Activated CD8-positive, alpha-beta memory T cell treated with anti-CD3 and anti-CD28 coated beads for 1 hour (primary cell): ENCODE measurements at places on chromosomes 1 and 21.

- DNase-seq: no peak
These were observed 272.2 kb downstream of the TNR start for GRCh38 chr1:175471039-175471800.

DNA sequence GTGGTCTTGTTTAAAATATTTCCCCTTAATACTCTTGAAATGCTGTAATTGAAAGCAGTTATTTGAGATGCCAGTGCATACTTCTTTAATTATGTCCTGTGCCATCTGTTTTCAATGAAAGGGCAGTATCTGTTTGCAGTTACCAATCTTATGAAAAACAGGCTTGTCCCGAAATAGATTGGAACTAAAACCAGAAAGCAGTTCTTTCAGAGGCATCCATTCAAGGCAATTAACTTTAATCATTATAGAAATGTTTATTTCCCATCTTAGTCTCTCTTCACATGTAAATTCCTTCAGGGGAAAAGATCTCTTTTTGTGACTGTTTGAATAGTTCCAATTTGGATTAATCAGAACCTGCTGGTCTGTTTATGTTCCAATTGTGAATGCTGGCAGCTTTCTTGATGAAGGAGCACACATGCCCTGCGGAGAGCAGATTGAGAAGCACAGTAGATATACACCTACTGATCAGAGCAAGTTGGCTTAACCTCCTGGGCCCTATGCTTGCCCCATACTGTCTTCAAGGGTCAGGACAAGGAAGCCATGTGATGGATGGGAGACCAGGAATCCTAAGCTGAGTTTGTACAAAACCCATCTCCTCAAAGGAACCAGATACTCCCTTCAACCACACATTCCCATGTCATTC is 41.6 kb upstream of the MROH9 start:
- no peak for DNase-seq

- DNase-seq: no peak
These were observed 39.6 kb upstream of the TBX15 start for GRCh38 chr1:119027759-119028158.

DNA sequence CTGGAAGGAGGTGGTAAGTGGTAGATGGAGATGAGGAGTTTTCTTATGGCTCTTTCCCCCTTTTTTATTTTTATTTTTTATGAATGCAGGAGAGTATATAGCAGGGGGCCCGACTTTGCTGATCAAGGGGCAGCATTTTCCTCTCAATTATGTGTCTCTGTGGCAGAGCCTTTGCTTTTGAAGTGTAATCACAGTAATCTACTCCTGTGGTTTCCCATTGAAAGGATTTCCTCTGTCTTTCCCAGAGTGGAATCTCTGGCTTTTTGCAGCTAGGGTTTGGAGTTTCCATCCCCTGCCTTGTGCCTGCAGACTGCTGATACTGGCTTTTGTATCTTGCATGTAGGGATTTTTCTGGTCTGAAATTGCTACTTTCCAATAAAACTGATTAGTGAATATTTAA is 29.1 kb downstream of the ARID1A start:
- no peak for DNase-seq

DNA sequence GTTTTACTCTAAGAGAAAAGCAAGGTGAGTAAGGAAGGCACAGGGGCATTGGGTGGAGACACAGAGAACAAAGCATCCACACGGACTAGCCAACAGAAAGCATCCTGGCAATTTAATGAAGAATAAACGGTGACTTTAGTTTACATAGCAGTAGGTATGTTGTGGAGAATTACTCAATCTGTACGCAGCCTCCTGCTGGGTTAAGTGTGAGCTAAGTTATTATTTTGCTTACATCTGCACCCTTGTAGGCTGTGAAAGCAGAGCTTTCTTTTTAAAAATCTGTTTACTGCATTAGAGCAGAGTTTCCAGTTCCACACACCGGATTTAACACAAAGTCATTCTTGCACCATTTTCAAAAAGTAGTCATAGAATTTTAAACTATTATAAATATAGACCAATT is 144.5 kb downstream of the AKT3 start:
- DNase-seq: no peak

DNA sequence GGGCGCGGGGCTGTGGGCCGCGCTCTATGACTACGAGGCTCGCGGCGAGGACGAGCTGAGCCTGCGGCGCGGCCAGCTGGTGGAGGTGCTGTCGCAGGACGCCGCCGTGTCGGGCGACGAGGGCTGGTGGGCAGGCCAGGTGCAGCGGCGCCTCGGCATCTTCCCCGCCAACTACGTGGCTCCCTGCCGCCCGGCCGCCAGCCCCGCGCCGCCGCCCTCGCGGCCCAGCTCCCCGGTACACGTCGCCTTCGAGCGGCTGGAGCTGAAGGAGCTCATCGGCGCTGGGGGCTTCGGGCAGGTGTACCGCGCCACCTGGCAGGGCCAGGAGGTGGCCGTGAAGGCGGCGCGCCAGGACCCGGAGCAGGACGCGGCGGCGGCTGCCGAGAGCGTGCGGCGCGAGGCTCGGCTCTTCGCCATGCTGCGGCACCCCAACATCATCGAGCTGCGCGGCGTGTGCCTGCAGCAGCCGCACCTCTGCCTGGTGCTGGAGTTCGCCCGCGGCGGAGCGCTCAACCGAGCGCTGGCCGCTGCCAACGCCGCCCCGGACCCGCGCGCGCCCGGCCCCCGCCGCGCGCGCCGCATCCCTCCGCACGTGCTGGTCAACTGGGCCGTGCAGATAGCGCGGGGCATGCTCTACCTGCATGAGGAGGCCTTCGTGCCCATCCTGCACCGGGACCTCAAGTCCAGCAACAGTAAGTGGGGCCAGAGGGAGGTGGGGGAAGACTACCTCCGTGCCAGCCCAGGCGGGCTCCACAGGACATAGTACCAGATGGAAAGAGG is 808 bp downstream of the MAP3K21 start:
- DNase-seq: peak; percentile 16

DNA sequence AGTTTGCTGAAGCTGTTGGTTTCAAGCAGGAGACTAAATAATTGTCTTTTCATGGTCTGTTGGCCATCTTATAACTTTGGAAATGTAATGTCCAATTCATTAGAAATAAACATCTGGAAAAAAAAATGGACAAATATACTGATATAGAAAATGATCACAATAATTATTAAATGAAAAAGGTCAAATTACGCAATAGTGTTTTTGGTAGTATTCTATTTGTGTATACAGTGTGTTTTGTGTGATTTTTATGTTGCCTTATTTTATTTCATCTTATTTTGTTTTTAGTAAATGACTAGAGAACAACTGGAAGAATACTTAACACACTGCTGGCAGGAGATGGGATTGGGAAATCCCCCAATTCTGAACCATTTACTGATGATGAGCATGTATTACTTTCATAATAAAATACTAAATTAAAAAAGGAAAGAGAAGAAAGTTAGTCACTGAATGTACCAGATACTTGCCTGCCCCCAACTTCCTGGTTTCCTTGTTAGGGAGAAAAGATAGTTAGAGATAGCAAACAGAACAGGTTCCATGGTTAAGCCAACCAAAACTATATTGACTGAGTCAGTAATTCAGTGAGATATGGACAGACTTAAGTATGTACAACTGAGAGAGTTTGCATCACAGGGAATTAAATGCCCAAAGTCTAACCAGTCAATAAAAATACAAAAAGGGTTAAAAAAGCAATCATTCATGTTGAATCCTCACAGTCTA is 24.0 kb upstream of the SAMD13 start:
- DNase-seq: no peak

- no peak for DNase-seq
These were observed 410.3 kb downstream of the SRGAP2C start for GRCh38 chr1:121595089-121595488.

GRCh38 chr1:110309139-110309538 is 30.0 kb upstream of the RBM15 start:
- DNase-seq: no peak

DNA sequence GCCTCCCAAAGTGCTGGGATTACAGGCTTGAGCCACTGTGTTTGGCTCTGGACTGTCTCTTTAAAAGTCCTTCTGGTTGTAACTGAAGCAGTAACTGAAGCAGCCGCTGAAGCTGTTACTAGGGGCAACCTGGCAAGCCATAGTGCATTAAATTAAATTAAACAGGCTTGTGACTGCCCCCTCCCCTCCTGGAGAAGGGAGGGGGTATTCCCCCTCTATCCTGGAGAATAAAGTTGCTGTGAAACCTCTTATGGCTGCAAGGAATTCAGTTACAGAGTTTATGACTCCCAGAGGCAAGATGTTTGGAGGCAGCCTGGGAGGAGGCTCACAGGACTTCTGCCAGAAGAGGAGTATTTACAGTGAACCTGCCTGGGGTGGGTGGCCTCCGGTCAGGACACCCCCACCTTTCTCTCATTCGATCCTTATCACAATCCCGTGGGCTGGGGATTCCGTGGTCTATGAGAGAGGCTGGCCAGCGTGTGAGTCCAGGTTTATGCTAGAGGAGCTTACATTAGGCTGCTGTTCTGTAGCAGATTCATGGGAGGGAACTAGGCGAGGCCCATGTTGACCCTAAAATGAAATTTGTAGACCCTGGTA is 8.3 kb downstream of the TTC22 start:
- DNase-seq: no peak

- DNase-seq: no peak
These were observed 266.9 kb downstream of the ASTN1 start for GRCh38 chr1:176897350-176898236.

- DNase-seq: no peak
These were observed 65.4 kb downstream of the RPE65 start for GRCh38 chr1:68384321-68384813.

DNA sequence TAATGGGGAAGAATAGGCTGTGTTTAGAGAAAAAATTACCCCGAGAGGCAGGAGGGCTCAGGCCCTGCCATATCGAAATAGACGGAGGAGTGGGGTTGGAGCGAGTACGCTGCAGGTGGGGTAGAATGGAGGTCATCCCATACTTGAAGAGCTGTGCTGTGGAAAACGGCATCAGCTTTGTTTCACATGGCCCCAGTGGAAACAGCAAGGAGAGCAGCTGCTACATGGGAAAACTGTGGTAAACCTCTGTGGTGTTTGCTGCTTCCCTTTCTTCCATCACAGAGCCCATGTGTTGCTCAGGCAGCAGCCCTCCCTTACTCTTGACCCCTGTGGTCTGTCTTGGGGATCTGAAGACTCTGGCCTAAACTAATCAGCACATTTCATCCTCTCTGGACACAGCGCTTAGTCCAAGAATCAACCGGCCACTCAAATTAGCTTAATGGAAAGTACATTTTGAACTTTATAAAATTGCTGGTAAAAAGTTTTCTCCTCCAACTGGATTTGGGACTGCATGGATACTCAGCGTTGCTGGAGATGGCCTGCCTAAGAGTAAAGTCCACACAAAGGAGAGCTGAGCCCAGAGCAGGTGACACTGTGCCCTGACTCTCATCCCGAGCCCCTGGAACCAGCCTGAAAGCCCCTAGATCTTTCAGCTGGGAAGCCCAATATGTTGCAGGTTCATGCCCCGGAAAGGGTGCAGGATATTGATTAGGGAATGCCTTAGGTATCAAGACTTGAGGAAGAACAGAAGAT is 127.1 kb upstream of the GADD45A start:
- DNase-seq: no peak

- DNase-seq: no peak
These were observed at the start of gene ADORA1 for GRCh38 chr1:203127666-203128430. Gene ADORA1, plus strand, starts transcription at chr1:203127726. Its CDS starts 1,116 bp downstream, at chr1:203128842.

- no peak for DNase-seq
These were observed 163.2 kb downstream of the SNX7 start for GRCh38 chr1:98824736-98825135.

DNA sequence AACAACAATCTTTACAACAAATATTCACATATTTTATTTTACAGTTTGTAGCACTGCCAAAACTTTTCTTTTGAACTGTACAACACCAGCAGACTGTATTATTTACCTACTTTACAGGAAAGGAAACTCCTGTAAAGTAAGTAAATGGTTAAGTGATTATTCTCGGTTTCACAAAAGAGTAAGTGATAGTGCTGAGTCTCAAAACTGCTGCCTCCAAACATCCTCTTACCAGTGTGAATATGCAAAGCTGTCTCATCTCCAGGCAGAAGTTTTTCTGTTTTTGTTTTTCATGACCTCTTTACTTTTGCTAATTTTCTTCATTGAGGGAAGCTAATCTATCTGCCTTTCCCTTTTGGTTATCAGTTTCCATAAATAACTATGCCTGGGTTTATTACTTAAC is 286.7 kb downstream of the SRGAP2C start:
- DNase-seq: no peak

GRCh38 chr1:46027788-46028573 is 104.4 kb downstream of the PIK3R3 start:
- no peak for DNase-seq

GRCh38 chr1:165844114-165844798 is 16.8 kb downstream of the UCK2 start:
- no peak for DNase-seq

DNA sequence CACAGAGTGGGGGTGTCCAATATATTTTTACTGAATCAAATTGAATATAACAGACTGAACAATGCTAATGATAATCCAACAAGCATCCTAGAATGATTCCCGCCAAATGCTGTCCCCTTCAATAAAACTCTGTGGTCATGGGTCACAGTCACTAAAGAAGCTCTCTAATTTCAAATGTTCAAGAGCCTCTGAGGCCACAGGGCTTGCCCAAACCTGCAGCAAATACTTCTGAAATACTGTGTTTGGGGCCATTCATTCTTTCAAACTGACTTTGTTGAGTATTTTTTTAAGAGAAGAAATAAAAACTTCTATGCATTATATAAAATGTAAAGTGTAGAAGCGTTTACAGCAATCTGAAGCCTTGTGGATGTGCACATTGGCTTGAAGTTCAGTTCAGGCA is 7.6 kb upstream of the BEND5 start:
- no peak for DNase-seq

DNA sequence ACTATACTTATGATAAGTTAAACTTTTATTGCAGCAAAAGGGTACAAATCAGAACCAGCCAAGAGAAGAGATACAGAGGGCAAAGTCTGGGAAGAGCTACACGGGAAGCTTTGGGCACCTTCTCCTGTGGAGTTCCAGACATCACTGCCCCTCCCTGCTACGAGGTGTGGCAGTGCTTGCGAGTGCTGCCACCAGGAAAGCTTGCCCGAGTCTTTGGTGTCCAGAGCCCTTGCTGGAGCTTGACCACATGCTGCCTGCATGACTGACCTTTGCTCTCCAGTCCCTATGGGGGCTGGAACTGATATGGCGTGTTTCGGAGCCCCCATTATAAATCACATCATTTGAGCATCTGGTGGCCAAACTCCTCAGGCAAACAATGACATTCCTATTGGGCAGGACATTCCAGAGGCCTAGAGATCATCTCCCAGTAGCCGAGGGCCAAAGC is 23.4 kb downstream of the PLEKHO1 start:
- DNase-seq: no peak

GRCh38 chr1:202958544-202959275 is 598 bp upstream of the ADIPOR1 start:
- DNase-seq: no peak

- DNase-seq: no peak
These were observed 36.4 kb upstream of the STUM start for GRCh38 chr1:226512076-226512728.

- no peak for DNase-seq
These were observed 58.9 kb downstream of the TGFBR3 start for GRCh38 chr1:91827087-91827458.

DNA sequence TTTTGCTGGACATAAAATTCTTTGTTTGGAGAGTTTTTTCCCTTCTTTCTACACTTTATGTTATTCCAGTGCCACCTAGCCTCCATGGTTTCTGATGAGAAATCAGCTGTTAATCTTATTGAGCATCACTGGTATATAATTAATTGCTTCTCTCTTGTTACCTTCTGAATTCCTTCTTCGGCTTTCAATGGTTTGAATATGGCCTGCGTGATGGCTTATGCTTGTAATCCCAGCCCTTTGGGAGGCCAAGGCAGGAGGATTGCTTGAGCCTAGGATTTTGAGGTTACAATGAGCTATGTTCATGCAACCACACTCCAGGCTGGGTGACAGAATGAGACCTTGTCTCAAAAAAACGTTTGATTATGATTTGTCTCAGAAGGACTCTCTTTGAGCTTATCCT is 13.0 kb upstream of the CNIH4 start:
- no peak for DNase-seq
